SW 1271 (cell line): ENCODE measurements at places on chromosomes 5 and 9.

- DNase-seq = no peak
These were observed 151.2 kb upstream of the ADRA1B start for GRCh38 chr5:159765135-159765433.

DNA sequence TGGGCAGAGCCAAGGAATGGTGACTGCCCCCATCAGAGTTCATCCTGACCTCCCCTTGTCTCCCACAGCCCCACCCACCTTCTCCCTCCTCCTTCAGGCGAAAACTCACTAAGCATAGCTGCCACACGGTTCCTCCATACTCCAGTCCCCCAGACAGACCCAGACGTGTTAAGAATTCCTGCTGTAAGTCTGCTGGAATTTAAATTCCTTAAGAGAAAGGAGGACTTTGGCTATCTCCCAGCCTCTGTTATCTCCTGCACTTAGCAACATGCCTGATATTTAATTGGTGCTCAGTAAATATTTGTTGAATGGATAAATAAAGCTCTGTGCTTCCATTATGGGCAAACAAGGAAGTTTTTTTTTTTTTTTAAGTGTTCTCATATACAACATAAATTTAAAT lies 213.7 kb downstream of the RFK start:
- DNase-seq = no peak

- no peak for DNase-seq
These were observed 559 bp downstream of the ROR2 start for GRCh38 chr9:91949392-91949945.

GRCh38 chr9:2967766-2968165 lies 123.9 kb upstream of the PUM3 start:
- no peak for DNase-seq

GRCh38 chr5:150561571-150562275 lies 53.8 kb downstream of the NDST1 start:
- no peak for DNase-seq

GRCh38 chr5:76500633-76501393 lies 97.7 kb downstream of the IQGAP2 start:
- DNase-seq = no peak

GRCh38 chr9:7145361-7146069 lies 387.7 kb downstream of the KDM4C start:
- no peak for DNase-seq

DNA sequence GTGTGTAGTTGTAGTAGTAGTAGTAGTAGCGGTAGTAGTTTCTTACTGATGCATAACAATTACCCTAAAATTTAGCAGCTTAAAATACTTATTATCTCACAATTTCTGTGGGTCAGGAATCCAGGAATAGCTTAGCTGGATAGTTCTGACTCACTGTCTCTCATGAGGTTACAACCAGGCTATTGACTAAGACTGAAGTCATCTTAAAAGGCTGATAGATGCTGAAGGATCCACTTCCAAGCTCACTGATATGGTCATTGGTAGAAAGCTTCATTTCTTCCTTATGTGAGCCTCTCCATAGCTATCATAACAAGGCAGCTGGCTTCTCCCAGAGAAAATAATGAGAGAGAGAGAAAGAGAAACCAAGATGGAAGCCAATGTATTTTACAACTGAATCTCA lies 147.5 kb upstream of the FBXL17 start:
- DNase-seq = no peak

DNA sequence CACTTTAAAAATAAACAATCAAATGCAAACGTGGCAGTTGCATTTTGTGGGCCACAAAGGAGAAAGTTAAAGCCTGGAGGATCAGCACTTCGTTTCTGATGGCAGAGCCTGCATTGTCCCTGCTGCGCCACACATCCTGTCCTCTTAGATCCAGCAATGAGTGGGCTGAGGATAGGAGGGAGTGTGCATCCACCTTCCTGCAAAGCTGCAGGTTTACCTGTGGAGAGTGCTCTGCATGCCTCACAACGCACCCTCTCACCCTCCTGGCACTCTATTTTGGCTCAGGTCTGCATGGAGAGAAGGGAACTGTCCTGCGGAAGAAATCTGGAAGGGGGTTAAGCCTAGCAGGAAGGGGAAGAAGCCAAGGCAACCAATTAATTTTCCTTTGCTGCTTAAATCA lies 212.2 kb upstream of the SLC24A2 start:
- DNase-seq = no peak

GRCh38 chr9:35272989-35273388 lies 111.2 kb downstream of the UNC13B start:
- DNase-seq = no peak

DNA sequence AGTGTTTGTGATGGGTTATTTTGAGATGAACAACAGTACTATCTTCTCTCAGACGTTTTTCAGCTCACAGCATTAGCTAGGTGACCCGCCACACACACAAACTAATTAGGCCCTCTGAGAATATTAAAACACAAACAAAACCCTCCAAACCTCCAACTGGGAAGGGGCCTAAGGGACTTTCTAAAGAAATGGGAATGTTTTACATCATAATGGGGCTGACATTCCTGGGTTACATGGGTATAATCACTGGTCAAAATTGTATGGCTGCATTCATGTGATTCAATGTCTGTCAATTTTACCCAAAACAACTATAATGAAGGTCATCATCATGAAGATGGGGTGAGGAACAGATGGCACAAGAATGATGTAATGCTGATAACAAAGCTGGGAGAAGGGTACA lies 59.6 kb downstream of the SPTLC1 start:
- no peak for DNase-seq

DNA sequence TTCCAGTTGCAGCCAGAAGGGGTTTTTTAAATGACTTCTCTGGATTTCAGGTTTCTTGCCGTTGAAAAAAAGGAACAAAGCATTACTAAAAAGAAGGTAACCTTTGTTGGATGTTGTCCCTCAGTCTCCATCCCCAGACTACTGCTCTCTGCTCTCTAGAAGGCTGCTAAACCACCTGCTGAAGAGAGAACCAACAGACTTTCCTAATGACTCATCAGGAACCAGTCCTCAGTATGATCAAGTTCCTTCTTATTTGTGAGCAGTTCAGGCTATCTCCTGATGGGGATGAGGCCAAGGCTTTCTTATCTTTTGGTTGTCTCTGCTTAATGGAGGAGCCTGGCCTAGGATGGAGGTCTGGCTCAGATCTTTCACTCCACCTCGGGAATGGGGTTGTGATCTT lies 4.1 kb downstream of the KIF4B start:
- no peak for DNase-seq
